ENCODE measurements at places on chromosomes 7 and 10.

GRCh38 chr7:128356546-128357216, 4.8 kb downstream of the PRRT4 start:
- DNase-seq: no peak

- no peak for DNase-seq
Observed at GRCh38 chr10:43209651-43210141, 57.2 kb downstream of the RASGEF1A start.

DNA sequence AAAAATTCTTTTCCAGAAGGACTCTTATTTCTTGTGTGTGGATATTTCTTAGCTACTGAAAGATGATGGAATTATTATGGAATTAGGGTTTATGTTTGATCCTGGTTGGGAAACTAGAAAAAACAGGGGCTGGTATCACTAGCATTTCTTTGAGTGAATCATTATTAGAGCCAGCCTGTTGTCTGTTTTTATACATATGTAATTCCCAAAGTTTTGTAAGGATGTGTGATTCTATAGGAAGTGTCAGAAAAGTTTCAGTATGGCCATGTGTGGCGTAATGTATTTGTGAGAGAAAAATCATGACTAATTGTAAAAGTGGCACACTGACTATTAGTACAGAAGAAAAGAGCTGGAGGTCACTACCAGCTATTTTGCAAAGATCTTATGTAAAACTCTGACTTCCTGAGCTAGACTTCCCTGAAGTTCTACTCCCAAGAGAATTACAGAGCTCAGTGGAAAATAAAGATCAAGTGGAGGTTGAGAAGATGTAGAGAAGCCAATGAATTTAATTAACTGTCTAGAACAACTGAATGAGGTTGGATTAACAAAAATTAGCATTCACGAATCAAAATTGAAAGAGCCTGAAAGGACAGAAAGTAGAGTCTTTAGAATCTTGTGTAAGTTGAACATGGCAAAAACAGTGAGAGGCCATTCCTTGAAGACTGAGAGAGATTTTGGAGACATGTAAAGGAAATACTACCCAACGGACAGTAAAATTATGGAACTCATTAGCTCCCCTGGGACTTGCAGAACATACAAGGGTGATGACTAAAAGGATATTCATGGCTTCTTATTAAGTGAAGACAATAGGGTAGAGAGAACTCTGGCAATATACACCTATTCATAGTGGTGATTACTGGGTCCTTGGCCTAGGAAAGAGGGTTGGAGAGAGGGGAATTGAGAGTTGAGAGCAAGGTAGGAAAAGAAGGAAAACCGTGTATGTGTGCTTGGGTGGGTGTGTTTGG, 12.5 kb downstream of the ZNF365 start:
- DNase-seq: no peak

- DNase-seq: no peak
Observed at GRCh38 chr10:119762805-119763798, 37.3 kb downstream of the INPP5F start.

- no peak for DNase-seq
Observed at GRCh38 chr10:85581371-85581770, 785.2 kb downstream of the GRID1 start.

GRCh38 chr7:80053124-80053523, 81.5 kb upstream of the GNAI1 start:
- DNase-seq: no peak

GRCh38 chr7:85030893-85031292, 156.0 kb downstream of the SEMA3D start:
- DNase-seq: no peak

DNA sequence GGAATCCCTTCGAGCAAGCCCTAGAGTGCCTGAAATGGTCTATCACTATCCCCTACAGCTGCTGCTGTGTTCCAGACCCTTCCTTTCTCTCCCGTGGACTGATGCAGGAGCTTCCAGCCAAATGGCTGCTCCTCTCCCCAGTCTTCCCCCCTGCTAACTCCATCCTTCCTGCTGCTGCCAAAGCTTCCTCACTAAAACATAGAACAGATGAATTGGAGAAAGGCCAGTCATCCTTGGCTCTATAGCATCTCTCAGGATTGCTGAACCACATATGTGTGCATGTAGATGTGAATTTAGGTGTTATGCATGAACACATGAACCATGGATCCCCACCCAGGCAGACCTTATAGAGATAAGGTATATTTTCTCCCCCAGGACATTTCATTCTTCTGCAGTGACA, 60.7 kb downstream of the GPR26 start:
- DNase-seq: no peak

- no peak for DNase-seq
Observed at GRCh38 chr10:60894786-60895185, 49.2 kb downstream of the RHOBTB1 start.

GRCh38 chr10:25522294-25522693, 347.5 kb downstream of the GPR158 start:
- no peak for DNase-seq

GRCh38 chr7:14900051-14900450, 2.5 kb downstream of the DGKB start:
- DNase-seq: no peak

DNA sequence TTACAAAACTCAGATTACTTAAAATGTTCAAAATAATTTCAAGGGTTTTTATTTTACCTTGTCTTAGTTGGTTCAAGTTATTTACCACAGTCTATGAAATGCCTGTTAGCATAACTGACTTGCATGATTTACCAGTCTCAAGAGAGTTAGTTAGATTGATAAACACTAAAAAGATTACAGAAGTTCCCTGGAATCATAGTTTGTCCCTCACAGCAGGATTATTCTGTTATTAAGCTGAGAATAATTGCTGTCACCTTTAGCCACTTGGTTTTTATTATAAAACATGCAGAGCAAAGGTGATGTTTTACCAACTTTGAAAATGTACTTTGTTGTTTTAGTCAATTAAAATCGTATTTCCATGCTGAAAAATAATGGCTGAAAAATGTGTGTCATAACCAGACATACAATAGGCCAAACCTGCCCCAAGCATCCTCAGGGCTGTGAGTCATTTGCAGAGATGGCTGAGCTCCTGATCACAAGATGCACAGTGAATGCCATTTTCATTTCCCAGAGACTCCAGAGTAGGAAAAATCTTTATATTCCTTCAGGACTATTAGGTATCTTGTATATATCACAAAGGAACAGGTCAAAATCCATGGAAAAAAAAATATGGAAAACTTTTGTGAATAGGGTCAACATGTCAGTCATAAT, 87.8 kb upstream of the DKK1 start:
- no peak for DNase-seq

DNA sequence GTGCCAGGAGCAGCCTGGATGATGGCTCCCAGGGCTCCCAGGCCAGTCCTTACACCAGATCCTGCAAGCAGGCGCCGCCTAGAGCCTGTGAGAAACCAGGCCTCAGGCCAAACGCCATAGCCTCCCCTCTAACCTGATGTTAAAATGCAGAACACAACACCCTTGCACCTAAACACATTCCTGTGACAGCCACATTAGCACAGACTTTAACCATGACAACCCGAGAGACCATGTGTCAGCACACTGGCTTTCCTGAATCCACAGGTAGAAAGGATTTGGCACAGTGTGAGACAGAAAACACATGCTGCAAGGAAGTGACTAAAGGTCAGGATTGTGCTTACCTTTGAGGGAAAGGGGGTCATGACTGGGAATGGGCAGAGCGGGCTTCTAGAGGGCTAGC, 59.9 kb downstream of the SGMS1 start:
- DNase-seq: no peak

- no peak for DNase-seq
Observed at GRCh38 chr7:25835197-25835596, 316.8 kb upstream of the NFE2L3 start.

DNA sequence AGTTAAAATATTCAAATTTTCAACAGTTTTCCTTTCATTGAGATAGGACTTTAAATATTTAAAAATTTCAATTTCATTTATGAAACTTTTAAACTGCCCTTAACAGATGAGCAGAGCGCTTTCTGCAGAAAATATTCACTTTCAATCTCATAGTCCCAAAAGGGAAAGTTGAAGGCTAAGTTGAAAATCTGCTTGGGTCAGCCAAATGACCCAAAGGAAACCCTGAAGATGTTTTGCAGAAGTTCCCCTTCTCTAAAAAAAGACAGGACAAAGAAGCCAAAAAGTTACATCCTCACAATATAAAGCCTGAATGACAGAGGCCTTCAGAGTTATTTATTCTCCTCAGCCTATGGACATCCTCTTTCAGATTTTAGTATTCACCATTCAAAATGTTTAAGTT, 17.6 kb upstream of the SCIN start:
- no peak for DNase-seq

DNA sequence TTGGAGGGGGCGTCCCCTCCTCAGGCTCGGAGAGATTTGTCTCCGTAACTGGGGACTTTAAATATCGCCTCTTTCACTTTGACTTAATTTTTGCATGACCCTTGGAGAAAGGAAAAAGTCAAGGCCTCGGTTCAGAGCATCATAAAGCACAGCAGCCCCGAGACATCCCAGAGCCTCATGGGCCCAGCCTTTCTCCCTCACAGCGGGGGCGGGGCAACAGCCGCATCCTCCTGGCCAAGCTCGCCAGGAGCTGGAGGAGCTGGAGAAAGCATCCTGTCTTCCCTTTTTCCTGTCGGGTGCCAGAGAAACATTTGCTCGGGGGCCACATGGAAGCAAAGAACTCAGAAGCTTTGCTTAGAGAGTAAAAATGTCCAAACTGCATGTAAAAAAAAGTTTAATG, 43.6 kb upstream of the DPYSL4 start:
- DNase-seq: no peak
